ENCODE measurements at places on chromosomes 3 and 15.

DNA sequence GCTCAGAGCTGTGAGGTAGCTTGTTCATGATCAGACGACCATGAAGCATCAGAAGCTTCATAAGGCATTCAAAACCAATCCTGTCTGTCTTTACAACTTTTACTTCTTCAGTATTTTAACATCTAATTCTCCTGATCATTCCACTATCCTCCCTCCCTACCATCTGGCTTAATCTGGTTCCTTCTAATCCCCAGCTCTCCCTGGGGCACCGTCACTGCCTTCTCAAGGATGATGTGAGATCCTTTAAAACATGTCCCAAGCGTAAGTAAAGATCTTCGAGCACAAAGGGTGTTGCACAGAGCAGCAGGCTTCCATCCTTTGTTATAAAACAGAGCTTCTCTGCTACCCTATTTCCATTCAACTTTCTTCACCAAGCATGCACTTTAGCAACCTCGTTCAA, 362.7 kb upstream of the ARRDC4 start:
- DNase-seq, result no peak

DNA sequence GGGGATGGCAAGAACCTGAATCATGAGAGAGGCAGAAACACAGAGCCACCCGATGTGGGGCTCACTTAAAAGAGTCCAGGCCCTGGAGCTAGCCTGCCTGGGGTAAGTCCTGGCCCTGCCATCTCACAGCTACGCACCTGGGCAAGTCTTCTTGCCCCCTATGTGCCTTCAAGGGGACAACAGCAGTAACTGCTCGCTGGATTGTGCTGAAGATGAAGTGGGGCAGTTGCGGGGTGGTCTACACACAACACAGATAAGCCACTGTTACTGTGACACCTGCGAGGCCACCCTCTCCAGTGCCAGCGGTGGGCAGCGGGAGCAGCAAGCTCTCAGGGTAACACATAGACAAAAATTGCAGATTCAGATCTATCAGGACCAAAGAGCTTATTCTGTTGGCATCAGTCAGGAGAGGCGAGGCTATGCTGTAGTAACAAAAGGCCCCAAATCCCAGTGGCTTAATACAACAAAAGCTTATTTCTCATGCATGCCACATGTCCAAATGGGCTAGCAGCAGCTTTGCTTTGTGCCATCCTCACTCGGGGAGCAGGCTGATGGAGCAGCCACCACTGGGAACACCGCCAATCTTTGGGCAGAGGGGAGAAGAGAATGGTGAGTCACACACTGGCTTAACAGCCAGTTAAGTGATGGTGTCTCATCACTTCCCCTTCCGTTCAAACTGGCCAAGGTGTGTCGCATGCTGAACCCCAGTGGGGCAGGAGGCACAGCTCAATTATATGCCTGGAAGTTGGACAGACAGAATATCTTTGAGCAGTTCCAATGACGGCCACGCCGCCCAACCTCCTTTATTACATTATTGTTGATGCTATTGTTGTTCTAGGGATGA, 78.3 kb downstream of the WNT7A start:
- no peak for DNase-seq

GRCh38 chr3:33447958-33448357, 7.8 kb upstream of the UBP1 start:
- no peak for DNase-seq

GRCh38 chr3:182605882-182606611, 187.3 kb upstream of the ATP11B start:
- DNase-seq, result no peak

DNA sequence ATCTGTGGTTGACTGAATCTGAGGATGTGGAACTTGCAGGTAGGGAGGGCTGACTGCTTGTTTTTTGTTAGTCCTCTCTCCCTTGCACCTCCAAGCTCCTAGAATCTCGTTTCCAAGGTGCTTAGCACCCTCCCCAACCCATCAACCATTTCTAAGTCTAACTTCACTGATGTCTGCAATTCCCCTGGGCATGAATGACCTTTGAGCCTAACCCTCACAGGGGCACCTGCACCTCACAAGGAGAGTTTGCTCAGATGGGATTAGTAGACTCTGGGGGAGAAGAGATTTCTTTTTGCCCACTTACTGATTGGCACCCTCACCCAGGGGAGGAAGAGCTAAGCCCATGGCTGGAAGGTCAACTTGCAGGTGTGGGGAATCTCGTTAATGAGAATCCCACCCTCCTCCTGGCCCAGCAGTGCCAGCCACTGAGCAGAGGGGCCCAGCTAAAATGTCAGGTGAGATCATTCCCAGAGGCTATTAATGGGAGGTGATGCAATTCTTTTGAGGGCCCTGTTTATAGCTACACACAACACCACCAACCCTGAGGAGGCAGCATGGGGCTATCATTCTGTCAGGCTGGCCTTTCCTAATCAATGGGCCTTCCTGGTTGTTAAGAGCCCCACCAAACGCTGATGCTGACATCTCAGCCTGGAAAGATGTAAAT, 81.6 kb upstream of the HERC1 start:
- DNase-seq, result no peak

GRCh38 chr3:160176923-160177322, 48.3 kb upstream of the C3orf80 start:
- DNase-seq, result no peak

DNA sequence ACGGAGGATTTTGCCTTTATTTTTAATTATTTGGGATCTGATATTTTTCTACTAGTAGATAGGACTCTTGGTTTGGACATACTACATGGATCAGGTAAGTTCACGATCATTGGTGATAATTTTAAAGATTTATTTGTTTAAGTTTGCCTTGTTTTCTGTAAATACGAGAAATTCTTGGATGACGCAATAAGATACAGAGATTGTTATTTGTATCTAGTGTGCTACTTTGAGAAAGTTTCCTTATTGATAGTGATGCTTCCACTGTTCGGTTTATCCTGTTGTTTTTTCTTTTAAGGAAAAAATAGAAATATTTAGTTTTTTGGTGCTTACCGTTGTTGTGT, 577 bp downstream of the CHD2 start:
- DNase-seq, result no peak

All from muscle of back (tissue), 13 donors.